ENCODE measurements at places on chromosomes 5 and 9.

DNA sequence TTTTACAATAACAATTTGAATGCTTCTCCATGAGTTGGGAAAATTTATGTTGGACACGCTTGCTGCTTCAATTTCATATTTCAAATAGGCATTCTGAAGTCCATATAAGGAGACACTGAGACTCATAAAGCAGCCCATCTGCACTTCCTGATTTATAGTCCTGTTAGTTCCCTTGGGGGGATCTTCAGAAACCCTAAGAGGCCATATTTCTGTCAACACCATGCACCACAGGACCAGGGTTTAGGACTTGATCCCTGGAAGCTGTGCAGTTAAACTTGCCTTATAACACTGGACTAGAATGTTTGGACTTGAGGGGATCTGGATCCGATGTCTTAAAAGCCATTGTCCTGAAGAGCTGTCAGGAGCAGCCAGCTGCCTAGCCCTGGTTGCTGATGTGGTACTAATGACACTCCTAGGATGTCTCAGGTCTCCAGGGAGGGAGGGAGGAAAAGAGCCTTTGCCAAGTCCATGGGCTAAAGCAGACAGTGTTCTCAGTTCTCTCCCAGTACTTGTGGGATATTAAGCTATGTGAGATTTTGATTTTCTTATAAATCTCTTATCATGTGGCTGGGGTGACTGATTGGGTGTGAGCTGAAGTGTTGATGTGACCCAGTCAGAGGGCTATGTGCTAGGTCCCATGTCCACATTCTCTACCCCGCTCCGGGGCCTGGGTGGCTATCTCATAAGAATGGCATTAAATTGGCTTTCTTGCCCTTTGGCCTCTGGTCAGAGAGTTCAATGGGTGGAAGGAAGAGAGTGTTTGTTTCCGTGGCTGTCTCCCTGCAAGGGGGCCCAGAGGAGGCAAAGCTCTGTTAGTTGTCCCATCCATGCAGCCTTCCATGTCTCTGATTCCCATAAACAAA lies 399.8 kb downstream of the OSTF1 start:
- DNase-seq, result no peak

DNA sequence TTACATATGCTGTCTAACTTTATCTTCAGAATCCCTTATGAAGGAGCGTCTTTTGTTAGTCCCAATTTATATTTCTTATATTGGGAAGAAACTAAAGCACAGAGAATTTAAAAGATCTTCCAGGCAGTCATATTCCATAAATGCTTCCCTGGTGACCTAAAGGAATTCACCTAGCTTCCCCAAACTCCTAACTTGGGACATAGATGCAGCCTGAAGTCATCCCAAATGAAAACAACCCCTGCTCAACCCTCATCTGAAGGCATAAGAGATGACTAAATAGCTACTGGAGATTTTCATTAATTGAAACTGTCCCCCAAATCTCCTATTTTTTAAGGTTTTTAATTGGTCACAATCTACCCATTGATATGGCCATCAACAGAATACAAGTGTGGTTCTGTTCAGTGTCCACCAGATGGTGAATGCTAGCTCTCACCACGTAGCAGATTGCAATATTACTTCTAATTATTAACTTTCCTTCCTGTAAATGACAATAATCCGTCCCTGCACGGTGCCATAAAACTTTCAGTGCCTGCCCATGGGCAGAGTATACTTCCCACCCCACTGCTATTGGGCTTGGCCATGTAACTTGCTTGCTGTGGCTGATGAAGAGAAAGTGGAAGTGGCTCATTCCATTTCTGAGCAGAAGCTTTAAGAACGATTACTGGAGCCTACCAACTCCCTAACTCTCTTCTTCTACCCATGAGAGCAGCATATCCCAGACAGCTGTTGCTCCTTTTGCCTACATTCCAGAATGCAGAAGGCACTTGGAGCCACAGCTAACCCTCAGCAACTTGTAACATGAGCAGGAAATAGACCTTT lies 18.7 kb downstream of the PRUNE2 start:
- DNase-seq, result no peak

DNA sequence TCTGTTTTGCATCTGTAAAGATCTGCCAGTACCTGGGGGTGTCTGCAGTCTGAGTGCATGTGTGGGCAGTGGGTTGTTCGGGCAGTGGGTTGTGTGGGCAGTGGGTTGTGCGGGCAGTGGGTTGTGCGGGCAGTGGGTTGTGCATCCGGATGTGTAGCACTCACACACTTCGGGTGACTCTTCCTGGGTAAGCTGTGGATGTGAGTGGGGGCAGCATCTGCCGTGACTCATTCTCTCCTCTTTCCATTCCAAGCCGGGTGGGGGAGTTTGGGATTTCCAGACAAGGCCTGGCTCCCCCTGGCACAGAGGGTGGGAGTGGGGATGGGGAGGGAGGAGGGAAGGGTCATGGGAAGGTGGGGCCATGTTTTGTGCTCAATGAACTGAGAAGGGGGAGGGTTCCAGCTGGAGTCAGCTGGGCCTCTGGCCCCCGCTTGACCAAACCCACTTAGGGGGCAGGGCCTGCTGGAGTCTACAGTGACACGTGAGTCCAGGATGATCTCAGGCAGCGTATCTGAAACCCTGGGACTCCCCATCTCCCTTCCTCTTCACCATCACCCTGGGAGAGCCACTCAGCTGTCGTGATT lies 8.3 kb downstream of the CRB2 start:
- no peak for DNase-seq

DNA sequence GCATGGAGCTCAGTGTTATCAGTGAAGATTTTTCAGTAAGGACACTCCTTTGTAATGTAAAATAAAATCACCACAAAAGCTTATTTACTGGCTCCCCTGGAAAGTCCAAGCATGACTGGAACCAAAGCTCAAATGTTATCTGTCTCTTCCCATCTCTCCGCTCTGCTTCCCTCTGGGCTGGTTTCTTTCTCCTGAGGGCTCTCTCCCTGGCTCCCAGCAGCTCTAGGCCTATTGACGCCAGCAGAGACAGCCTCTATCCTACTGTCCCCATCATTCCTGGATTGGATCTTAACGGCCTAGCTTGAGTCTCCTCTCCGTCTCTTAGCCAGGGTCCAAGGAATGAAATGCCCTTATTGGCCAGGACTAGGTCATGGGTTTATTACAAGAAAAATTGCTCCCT lies 86.1 kb downstream of the TMEM167A start:
- DNase-seq, result no peak

- peak; percentile 27 for DNase-seq
These were observed 72.9 kb downstream of the SEC61B start for GRCh38 chr9:99294850-99295461.

- DNase-seq, result no peak
These were observed 75.2 kb downstream of the TMC1 start for GRCh38 chr9:72596451-72597180.

- no peak for DNase-seq
These were observed 102.1 kb downstream of the C5orf15 start for GRCh38 chr5:133866160-133866902.

DNA sequence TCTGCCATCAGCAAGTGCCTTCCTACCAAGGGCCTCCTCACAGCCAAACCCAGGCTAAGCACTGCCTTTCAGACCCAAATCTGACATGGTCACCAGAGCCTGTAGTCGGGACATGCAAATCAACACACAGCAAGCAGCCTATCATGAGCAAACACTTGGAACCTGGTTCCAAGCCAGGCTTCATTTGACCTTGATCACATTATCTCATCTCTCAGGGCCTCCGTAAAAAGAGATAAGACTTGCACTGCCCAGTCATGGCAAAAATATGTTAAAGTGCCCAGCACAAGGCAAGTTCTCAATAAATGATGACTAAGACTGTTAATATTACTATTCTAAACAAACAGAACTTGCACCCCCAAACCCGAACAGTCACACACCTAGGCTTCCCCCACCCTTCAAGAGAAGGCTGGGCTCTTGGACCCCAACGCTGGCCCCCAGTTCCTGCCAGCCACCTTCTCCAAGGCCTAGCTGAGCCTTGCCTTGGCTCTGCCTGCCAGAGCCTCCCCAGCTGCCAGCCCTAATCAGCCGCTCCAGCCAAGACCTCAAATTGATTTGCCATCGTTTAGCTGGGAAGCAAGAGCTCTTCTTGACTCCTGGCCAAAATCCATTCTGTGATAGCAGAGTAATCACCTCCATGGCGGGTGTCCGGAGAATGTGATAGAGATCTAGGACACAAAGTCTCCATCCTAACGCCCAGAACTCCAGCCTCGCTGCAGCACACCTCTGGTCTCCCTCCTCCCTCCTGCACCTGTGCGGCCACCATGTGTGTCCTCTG lies 18.7 kb downstream of the CPLX2 start:
- peak; percentile 27 for DNase-seq

DNA sequence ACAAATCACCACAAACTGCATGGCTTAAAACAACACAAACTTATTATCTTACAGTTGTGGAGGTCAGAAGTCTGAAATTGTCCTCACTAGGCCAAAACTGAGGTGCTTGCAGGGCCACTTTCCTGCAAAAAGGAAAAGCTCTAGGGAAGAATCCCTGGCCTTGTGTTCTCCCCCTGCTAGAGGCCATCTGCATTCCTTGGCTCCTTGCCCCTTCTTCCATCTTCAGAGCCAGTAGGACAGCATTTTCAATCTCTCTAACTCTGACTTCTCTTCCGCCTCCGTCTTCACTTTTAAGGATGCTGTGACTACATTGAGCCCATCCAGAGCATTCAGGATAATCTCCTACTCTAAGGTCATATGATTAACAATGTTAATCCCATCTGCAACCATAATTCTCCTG lies 236.6 kb downstream of the CDK5RAP2 start:
- no peak for DNase-seq

DNA sequence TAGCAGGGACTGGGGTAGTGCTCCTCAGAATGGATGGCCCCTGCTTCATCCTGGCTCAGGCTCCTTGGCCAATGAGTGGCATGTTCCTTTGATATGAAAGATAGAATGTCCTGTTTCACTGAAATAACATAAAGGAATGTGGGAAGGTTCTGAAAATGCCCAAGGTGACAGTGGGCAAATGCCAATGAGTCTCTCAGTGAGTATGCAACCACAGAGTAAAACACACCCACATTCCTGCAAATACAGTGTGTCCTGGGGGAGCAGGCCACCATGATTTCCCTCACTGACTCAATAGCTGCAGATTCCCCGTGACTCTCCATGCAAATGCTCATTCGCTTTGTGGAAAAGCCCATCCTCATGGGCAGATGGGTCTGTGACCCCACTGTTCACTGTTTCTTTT lies 36.4 kb downstream of the ZNF366 start:
- no peak for DNase-seq

- no peak for DNase-seq
These were observed 195.2 kb downstream of the AOPEP start for GRCh38 chr9:94921656-94922055.

GRCh38 chr5:158591301-158591863 lies 508.3 kb downstream of the EBF1 start:
- no peak for DNase-seq

DNA sequence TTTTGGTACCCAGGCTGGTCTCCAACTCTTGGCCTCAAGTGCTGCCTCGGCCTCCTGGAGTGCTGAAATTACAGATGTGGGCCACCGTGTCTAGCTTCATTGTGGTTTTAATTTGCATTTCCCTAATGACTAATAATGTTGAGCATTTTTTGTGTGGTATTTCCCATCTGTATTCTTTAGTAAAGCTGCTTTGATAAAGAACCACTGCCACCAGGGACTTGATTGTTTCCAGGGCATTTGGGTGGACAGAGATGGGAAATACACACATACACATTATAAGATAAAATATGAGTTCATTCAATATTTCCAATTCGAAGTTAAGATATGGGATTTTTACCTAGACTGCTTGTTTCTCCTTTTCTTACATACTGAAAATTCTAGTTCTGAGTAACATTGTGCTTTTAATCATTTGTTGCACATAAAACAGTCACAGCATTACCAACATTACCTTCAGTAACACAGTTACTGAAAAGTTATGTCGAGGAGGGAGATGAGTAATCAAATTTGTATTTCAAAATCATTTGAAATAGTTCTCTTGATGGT lies 28.9 kb downstream of the HABP4 start:
- DNase-seq, result no peak

DNA sequence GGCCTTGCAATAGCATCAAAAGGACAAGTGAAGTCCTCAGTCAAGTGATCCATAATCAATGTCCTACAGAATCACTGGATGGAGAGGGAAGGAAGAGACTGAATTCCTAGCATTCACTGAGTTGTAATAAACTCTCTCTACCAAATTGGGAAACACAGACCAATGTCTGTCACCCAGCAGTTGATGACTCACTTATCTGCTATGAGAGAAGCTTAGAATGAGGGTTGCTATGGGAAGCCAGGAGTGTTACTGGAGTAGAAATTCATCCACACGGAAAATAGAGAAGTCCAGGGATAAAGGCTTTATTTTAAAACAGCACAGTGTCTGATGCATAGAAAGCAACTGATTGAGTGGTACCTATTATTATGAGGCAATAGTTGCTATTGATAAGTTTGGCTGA lies 407.4 kb downstream of the BRINP1 start:
- DNase-seq, result no peak

DNA sequence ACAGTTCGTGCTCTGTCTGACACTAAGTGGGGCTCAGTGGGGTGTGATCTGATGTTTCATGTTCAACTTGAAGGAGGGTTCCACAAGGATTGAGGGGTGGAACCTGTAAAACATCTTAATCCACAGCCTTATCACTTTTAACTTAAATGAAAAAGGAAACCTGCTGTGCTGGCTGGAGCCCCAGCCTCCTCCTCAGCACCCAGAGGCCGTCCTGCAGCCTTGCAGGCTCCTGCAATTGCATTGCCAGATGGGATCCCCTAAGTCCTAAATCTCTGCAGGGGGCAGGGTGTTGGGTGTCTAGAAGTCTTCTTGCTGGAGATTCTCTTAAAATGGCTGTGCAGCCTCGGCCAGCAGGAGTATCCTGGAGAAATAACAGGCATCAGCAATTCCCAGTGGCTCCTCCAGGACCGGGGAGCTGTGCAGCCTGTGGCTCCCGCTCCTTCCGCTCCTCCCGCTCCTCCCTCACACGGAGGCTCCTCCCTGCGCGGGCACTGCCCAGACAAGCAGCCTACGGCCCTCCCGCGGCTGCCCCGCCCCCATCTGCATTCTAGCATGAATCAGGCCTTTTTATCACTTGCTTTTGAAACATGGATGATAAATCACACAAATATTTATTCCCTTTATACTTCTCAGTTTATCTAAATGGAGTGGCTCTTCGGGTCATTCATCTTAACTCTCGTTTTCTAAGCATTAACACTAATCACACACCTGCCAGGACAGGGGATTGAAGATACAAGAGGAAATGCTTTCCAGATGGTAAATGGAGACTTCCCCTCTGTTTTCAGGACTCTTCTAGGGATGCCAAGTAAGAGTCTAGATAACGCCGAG lies 131.0 kb downstream of the ADAMTS16 start:
- peak; percentile 57 for DNase-seq

GRCh38 chr9:136103651-136104487 lies 8.8 kb upstream of the NACC2 start:
- no peak for DNase-seq

DNA sequence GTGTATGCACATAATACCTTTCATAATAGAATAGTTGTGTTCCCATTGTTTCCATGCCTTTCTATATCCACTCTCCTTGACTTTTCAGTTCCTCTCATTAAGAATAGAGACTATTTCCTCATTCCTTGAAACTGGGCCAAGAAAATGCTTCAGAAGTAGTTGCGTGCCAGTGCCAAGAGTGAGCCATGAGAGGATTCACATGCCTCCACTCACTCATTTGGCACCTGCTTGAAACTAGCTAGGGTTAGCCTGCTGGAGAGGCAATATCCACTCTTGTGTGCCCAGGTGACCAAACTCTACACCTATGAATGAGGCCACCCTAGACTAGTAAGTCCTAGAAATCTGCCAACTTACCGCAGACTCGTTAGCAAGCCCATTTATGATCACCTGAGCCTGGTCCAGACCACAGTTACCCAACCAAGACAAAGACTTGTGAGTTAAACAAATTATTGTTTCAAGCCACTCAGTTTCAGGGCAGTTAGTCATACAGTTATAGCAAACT lies 276.3 kb downstream of the EPB41L4A start:
- no peak for DNase-seq

GRCh38 chr5:112388739-112389138 lies 30.3 kb downstream of the EPB41L4A start:
- no peak for DNase-seq

Measured in HCT116 (cell line).